ENCODE measurements at places on chromosomes 16 and 17. TPM values are rescaled to one million over a fixed set of nuclear protein-coding genes. Genes with fewer than 3 reads are reported as not detected.
A peak's percentile ranks its signal among the peaks of the same experiment; 100 is the strongest.

DNA sequence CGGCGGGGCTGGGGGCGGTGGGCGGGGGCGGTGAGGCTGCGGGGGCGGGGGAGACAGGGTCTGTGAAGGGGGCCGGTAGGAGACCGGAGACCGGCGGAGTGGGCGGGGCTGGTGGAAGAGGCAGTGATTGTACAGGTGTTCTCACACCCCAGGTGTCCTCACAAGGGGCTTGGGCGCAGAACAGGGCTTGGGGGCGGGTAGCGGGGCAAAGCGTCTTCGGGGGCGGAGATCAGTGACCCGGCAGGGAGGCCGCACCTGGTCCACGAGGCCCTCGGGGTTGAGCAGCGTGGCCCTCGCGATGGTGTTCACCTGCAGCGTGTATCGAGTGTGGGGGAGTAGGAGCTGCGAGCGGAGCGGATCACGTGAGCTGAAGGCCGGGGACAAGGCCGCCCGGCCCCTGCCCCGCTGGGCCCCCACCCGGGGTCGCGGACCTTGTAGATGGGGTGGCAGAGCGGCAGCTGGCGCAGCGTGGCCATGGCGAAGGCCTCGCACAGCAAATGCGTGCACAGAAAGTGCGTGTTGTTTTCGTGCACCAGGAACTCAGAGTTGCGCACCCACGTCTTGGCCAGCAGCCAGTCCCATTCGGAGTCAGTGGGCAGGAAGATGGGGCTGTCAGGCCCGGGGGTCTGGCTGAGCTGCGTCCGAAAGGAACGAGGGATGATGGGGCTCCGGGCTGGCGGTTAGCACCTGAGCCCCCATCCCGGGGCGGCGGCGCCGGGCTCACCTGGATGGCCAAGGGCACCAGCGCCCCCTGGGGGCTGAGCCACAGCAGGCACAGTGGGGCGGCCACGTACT is 8.5 kb downstream of the ALOXE3 start:
- no peak for DNase-seq

GRCh38 chr16:87016046-87017035 is 300.9 kb downstream of the C16orf95 start:
- no peak for DNase-seq

GRCh38 chr17:9232591-9233270 is 211.4 kb downstream of the NTN1 start:
- peak; percentile 43 for DNase-seq

- no peak for DNase-seq
Measured at GRCh38 chr17:8100111-8100510, 12.6 kb upstream of the ALOX12B start.

DNA sequence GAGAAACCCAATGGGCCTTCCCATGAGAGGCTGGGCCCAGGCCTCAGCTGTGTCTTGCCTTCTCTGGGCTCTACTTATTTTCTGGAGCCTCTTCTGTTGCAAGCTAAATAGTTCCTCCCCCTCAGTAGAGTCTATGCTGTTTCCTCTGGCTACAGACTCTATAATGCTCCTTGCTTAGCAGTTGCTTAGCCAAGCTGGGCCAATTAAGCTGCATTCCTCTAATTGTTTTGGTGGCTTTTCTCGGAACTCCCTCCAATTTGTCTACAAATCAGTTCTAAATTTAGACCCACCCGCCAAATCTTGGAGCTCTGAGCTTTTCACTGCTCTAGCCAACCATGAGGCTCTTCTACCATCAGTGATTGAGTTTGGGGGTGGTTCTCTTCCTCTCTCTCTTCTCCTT is 302.7 kb upstream of the ASIC2 start:
- no peak for DNase-seq

- DNase-seq = no peak
Measured at GRCh38 chr17:80720610-80721577, 176.3 kb downstream of the RPTOR start.

DNA sequence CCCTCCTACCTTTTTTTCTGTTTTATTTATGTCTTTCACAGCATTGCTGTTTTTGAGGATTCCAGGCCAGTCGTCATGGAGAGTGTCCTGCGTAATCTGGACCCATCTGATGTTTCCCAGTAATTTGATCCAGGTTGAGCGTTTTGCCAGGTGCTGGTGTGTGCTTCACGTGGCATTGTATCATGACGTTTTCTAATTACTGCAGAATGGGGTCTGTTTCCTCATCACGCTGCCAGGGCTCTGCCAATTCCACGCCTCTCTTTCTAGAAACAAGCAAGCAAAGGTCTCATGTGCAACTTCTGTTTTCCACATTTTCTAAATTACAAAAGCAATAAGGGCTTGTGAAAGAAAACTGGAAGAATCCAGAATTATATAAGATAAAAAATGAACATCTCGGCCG is 28.3 kb upstream of the BHLHA9 start:
- peak; percentile 63 for DNase-seq

- no peak for DNase-seq
Measured at GRCh38 chr16:13453938-13454553, 465.9 kb upstream of the ERCC4 start.

DNA sequence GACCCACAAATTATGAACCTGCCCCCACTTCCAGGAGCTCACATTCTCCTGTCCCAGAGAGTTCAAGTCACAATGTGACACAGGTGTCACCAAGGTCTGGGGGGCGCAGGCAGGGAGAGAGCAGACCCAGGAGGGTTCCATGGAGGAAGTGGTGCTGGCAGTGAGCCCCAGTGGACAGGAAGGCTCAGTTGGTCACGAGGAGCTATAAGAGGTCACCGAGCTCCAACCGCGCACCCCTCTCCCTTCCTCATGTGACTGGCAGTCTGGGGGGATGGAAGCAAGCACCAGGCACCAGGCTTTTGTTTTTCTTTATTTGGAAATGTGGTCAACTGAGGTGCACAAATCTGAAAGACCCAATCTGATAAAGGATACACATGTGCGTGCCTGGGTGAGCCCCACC is 2.5 kb downstream of the ITGAD start:
- DNase-seq = peak; percentile 4

DNA sequence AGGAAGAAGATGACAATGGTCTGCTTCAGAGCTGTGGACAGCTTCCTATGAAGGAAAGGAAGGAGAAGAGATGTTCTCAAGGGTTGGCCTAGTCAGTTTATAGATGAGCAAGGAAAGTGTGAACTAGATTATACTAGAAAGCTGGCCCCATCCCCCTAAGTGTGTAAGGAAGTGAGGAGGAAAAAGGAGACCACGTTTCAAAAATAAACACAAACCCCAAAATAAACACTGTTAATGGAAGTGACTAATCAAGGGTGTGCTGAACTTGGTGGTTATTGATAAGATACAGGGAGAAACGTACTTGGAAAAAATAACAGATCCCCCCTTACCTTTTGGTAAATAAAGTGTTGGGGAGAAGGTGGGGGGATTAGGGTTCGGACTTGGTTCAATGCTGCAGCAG is 267.1 kb downstream of the SOX9 start:
- DNase-seq = no peak

The OTOP3 gene
- polyA plus RNA-seq = not detected

The GAST gene
- not detected for polyA plus RNA-seq
